ENCODE measurements at places on chromosomes 3 and 15.

GRCh38 chr15:39874890-39875549 is 45.0 kb downstream of the GPR176 start:
- DNase-seq, result no peak

GRCh38 chr15:98599909-98600691 is 48.2 kb upstream of the IGF1R start:
- no peak for DNase-seq

DNA sequence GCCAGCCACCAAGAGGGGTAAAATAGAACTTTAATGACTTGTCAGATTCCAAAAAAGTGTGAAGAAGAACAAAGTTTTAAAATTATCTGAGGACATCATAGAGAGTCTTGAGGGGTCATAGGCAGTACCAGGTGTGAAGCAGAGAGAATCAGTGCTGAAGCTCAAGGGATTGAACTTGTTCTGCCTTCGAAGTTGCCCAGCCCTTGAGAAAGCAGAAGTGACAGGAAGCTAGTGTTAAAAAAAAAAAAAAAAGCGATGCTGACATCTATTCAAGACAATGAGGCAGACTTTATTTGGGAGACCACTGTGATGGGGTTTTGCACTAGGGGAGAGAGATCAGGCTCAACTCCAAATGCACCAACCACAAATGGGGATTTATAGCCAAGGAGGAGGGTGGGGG is 21.8 kb downstream of the FBXO22 start:
- no peak for DNase-seq

DNA sequence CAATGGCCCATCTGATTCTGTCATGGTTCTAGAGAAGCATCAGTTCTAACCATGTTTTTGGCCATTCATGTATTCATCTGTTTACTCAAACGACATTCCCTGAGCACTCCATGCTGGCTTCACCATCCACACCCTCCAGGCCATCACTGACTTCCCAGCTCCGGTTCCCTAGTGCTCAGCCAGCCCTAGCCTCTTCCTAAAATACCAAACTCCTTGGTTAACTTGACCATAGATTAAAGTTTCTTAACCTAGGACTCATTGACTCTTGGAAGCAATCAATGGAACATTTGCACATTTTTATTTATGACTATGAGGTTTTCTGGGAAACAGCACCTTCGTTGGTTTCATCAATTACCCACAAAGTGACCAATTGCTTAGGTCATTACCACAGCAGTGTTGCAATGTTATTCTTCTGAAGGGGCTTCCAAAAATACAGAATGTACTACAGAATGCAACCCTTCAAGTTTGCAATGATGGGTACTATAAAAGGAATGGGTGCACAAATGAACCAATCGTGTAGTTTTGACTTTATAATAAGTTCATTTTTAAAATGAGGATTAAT is 27.2 kb upstream of the SLC25A36 start:
- no peak for DNase-seq
